Ammon's horn (tissue), 1 donor: ENCODE measurements at places on chromosomes 1 and 21.

- DNase-seq = no peak
Measured at GRCh38 chr1:181091309-181092040, 3.0 kb downstream of the IER5 start.

DNA sequence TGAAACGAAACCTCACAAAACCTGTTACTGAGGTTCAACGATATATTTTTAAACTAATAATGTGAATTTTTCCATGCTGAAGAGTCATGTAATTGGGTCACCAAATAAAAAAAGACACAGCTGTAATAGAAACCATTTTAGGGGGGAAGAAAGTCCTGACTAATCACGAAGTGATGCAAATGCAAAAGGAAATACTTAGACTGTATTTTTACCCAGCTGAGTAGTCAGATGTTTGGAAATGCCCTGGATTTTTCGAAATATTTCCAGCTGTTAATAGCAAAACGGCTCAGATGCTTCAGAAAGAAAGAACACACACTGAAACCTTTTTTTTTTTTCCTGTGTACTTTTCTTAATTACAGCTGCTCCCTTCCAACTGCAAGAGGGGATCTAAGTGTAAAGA, 210.3 kb downstream of the SETD4 start:
- DNase-seq = no peak

DNA sequence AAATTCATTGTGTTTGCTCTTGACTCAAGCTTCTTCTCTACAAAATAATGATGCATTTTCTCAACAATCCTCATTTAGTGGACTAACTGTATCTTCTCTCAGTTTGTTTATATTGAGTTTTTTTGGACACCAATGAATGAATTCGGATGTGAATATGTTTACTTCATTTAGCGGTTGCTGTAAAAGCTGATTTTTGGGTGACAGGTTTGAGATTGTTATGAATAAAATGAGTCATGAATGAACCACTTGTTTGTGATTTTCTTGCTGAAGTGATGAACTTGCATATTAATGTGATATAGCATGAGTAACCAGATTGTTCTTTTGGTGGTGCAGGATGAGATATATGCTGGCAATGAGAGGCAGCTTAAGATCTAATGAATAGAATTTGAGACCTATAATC, 3.1 kb downstream of the DNM3 start:
- DNase-seq = peak; percentile 12

- DNase-seq = no peak
Measured at GRCh38 chr1:155694167-155694566, 5.3 kb downstream of the DAP3 start.

GRCh38 chr1:61447968-61448430, 276.9 kb downstream of the TM2D1 start:
- no peak for DNase-seq

DNA sequence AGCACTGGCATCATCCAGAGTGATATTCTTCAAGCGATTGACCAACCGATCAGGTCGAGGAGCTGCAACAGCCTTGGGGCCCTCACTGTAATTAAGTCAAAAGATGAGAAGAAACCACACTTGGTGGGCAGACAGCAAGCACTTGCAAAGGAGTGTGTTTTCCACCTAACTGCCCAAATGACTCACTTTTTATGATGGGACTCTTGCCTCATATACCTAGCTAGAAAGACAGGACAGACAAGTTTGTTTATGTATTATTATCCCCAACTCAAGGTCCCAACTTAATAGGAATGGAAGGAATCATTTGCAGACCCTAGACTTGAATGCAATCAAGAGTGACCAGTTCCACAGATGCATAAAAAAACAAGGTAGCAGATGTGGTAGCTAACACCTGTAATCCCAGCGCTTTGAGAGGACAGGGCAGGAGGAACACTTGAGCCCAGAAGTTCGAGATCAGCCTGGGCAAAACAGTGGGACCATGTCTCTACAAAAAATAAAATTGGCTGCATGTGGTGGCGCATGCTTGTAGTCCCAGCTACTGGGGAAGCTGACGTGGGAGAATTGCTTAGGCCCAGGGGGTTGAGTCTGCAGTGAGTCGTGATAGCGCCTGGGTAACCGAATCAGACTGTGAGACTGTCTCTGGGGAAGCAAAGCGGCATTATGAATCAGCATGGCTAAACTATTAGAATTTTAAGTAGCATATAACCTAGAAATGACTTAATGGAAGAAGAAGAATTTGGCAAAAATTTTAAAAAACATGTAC, 2.3 kb upstream of the NRAS start:
- no peak for DNase-seq

GRCh38 chr1:47914218-47914938, 82.8 kb downstream of the TRABD2B start:
- DNase-seq = no peak

DNA sequence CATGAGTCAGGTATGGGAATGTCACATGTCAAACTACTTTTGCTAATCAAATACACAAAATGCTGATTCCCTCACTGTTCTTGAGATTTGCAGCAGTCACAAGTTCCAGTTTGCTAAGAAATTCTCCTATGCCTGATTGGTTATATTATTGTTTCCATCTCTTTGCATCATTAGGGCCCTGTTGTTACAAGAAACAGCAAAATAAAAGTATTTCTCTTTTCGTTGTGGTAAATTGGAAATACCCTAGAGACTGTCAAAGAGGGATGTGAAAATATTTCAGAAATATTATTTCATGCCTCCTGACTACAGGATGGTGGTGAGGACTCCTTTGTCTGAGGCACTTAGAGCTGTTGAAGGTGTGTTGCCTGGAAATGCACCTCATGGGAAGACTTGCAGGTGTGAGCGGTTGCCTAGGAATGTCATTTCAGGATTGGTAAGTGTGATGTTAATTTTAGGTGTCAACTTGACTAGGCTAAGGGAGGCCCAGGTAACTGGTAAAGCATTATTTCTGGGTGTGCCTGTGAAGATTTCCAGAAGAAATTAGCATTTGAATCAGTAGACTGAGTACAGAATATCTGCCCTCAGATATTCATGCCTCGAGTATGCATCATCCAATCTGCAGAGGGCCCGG, 117.4 kb downstream of the ROR1 start:
- no peak for DNase-seq

- peak; percentile 28 for DNase-seq
Measured at GRCh38 chr1:56376188-56376984, 203.0 kb downstream of the PLPP3 start.

DNA sequence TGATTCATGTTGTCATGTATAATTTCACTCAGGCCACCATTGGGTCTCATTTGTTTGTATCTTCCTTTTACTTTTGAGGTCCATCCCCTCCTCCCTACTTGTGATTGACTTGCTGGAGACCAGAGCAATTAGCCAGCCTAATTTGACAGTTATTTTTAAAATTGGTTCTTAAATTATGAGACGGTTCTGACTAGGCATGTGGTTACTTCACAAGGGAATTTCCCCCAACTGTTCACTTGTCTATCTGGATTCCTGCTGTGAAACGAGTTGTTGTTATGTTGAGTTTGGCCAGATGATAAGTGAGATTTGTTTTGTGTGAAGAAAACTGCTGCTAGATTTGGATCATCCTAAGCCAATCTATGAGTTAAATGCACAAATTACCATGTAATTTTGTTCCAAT, 359.1 kb downstream of the BARHL2 start:
- DNase-seq = no peak

DNA sequence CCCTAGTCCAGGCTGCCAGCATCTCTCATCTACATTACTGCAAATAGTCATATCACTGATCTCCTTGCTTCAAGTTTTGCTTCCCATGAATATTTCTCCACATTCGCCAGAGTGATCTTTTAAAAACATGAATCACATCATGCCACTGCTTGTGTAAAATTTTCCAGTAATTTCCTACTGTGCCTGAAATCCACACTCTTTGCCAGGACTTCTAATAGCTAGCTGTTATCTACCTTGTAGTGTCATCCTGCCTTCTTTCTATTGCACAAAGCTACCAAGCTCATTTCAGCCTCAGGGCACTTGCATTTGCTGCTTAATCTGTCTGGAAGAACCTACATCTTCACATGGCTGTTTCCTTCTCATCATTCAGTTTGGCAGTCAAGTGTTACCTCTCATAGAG, 33.9 kb upstream of the ZNF362 start:
- no peak for DNase-seq

DNA sequence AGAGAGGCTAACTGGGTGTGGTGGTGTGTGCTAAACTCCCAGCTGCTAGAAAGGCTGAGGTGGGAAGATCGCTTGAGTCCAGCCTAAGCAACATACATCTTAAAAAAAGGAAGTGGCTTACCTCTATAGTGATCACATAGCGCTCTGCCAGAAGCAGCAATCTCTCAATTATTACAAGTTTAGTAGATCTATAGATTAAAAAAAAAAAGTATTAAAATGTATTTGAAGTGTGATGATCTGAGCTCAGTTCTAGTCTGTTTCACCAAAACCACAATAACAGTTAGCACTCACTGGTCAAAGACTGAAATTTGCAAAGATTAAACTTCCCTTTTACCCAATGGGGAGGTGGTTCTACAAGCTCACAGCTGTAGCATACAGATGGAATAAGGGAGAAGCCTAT, 76.3 kb downstream of the USP24 start:
- DNase-seq = no peak

DNA sequence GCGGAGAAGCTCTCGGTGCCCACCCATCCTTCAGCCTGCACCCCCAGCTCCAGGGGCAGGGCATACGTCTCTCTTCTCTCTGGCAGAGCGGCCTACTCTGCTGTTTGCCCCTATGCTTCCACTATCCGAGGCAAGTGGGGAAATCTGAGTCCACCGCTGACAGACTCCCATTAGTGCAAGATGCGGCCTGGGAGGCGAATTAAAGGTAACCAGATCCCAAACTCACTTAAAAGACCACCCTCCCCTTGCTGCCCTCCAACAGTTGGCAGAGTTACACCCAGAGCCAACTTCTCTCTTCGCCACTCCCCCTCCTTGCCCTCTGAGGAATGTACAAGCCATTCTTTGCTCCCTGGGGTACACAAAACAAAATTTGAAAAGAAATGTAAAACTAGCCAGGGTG, 6.4 kb downstream of the FOXD3 start:
- no peak for DNase-seq

GRCh38 chr1:24699628-24700027, 45.6 kb upstream of the CLIC4 start:
- no peak for DNase-seq
